Lower lobe of right lung (tissue), 2 donors: ENCODE measurements at places on chromosomes 7 and 10.

DNA sequence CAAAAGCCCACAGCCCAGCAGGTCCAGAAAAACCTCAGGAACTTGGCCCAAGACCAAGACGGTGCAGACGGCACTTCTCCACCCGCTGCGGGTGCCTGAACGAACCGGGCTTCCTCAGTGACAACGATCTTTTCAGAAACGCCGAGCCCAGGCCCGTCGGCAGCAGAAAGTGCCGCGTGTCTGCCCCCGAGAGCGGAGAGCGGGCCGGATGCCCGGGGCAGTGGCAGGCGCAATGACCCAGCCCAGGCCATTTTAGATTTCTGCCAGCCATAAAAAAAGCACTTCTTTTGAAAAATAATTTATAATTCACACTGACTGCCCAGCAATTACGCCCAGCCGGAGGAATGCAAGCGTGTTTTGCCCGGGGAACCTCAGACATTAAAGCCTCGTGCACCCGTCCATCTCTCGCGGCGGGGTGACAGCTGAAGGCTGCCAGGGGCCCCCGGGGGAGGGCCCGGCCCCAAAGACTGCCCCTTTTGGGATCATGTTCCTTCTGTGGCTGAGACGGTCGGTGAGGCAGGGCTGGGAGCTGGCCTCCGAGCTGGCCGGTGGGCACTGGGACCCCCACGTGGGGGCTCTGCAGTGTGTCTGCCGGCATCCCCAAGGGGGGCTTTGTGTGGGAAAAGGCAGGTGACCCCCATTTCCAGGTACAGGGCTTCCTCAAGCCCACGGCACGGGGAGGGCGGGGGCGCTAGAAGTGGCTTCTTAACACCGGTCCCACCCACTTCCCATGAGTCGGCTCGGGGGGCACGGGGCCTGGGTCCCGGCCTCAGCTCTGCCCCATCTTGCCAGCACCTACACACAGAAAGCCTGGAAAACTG is 71.3 kb upstream of the PDGFA start:
- DNase-seq = peak; percentile 44

DNA sequence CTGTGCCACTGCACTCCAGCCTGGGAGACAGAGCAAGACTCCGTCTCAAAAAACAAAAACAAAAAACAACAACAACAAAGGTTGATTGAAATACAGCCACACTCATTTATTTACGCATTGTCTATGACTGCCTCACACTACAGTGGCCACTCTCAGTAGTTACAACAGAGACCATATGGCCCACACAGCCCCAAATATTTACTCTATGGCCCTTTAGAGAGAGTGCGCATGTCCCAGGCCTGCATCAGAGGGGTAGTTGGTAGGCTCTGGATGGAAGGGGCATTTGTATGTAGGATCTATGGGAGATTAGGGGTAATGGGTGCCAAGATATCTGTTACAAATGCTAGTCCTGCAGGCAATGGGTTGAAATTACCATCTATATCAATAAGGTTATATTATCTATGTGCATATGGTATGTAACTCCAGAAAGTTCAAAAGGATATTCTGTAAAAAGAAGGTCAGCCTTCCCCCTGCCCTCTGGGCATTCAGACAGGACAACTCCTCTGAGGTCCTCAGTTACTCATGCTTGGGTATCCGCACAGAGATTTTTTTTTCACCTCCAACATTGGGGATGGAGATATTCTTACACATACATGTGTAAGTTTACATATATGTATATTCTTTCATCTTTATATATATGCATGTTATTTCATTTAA is 56.3 kb downstream of the DENND2A start:
- DNase-seq = no peak

DNA sequence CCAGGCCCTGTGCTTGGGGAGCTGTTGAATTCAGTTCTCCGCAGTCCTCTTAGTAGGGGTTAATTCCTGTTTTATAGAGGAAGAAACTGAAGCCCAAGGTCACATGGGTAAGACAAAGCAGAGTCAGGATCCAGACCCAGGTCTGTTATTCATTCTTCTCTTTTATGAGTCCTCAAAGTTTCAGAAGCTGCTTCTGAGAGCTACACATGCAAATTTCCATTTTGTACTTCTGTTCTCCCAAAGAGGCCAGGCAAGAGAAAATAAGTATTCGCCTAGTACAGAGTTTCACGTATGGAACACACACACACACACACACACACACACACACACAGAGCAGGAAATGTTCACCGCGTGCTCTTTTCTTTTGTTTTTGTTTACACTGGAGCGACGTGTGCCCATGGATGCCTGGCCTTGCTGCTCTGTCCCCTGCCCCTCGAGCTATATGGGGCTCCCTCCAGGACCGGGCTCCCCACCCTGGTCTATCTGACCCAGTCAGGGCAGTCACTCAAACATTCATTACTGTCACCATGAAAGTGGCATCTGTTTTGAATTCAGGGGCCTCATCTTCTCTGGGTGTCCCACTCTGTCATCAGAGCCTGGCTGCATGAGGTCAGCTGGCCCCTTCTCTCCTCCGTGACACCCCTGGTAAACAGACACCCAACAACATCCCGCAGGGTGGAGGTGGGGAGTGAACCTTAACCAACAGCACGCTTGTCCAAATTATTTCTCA is 84.4 kb downstream of the TNS3 start:
- DNase-seq = no peak

GRCh38 chr10:114349522-114350215 is 54.6 kb downstream of the AFAP1L2 start:
- no peak for DNase-seq

- DNase-seq = no peak
Observed at GRCh38 chr7:107194052-107194451, 25.2 kb downstream of the HBP1 start.

GRCh38 chr7:157339777-157340677 is 3.2 kb downstream of the DNAJB6 start:
- DNase-seq = peak; percentile 67

- DNase-seq = no peak
Observed at GRCh38 chr7:155791836-155792235, 20.4 kb downstream of the SHH start.

DNA sequence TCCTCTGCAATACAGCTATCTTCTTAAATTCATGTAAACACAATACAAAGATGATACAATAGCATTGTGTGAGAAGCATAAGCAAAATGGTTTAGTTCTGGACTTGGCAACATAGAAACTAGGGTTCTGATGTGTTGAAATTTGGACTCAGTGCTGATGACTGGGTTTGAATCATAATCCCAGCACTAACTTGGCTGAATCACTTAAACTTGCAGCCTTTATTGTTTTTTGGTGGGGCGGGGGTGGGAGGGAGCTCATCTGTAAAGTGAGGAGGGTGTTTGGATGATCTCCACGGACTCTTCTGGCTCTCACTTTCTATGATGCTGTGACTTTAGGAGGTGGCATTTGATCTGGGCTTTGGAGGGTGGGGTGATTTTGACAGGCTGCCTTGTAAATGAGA is 158.2 kb downstream of the WNT2 start:
- DNase-seq = no peak
